ENCODE measurements at places on chromosomes 16 and 17.

DNA sequence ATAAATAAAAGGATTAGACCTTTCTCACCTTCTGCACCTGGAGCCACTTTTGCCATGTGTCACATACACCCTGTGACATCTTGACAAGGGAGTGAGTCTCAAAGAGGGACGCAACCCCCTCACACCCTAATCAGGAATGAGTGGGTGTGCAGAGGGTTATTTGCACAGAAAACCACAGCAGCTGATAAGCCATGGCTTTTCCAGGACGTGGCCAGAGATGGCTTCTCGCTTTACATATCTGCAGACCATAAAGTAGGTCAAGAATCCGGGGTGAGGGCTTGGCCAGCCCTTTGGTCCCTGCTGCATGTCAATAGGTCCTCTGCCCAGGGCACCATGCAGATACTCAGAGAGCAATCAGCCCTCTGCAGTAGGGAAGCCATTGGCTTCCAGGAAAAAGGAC lies 2.4 kb upstream of the CD300LF start:
- DNase-seq: no peak

- no peak for DNase-seq
These were observed 724 bp downstream of the UBE2I start for GRCh38 chr16:1309888-1310831.

GRCh38 chr17:71963351-71963750 lies 157.5 kb upstream of the SOX9 start:
- no peak for DNase-seq

- no peak for DNase-seq
These were observed 514 bp downstream of the THRA start for GRCh38 chr17:40063187-40063771.

- no peak for DNase-seq
These were observed 806 bp downstream of the IFT140 start for GRCh38 chr16:1610899-1611632.

DNA sequence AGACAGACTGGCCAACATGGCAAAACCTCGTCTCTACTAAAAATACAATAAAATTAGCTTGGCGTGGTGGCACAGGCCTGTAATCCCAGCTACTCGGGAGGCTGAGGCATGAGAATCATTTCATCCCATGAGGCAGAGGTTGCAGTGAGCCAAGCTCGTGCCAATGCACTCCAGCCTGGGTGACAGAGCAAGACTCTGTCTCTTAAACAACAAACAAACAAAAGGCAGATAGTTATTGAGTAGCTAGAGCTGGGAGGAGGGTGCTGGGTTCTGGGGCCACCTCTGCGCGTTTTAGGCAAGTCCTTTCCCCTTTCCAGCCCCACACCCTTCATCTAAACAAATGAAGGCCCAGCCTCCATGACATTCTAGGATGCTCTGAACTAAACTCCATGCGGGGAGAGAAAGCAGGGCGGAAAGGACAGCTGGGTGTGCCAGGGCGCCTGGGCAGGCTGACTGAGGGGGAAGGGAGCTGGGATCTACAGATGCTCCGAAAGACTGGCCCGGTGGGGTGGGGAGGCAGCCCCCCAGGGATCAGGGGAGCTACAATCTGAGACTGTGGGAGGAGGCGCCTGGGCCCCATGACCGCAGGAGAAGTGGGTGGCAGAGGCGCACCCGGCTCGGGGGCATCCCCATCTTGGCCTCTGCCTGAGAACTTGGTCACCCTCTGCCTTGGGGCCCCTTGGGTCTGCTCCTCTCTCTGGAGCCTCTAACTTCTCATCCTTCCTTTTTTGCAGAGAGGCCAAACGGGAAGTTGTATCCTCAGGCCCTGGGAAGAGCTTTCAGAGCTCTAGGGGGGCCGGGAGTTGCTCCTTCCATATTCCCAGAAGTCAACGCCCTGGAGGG lies 910 bp downstream of the ITGAL start:
- no peak for DNase-seq

DNA sequence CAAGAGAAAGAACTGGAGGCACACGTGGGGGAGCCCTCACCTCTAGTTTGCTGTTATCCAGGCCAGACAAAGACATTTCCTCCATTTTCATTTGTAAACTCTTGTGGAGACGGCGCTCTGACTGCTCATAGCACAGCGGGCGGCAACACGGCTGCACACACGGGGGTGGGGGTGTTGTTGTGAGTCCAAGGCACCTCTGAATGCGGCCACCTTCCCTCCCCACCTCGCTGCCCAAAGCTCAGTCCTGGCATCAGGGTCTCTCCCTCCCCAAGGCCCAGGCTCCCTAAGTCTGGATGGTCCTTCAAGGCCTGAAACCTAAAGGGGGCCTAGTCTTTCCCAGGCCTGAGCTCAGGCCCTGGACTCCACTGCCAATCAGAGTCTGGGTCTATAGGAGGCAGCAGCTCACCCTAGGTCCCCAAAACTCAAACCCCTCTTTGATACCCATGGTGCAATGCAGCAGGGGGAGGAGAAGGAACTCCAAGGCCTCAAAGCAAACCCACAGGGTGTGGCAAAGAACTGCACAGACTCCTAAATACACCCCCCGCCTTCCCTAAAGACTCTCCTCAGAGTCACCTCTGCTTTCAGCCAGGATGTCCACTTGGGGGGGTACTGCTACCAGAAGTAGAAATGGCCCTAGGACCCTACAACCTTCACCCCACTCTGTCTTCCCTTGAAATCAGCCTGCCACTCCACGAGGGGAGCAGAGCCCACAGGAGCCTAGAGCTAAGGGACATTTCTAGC lies 1.5 kb downstream of the ATXN7L3 start:
- no peak for DNase-seq

DNA sequence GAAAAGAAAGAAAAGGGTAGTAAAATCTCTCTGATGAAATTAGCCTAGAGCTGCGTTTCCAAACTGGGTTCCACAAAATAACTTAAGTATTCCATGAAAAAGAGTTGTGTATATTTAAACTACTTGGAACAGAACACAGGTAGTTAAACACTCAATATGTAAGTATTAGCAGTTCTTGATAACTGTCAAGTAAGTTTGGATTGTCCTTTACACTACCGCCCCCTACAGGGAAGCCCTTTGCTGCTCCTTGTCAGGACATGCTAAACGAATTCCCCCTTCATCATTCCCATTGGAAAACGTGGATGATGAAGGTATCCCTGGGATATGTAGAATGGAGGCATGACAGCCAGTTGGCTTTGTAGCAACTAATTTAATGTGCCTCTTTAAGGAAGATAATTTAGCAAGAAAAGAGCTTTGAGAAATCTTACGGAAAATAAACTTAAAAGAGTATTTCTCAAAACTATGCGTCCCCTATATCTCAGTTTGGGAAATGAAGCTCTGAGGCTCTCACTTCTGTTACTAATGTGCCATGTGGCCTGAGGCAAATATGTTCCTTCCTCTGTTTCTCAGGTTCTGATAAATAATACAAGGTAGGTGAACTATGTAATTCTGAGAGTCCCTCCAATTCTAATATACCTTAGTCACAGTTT lies 18.8 kb downstream of the NCBP3 start:
- DNase-seq: peak; percentile 47

GRCh38 chr16:47732523-47733111 lies 271.5 kb downstream of the PHKB start:
- DNase-seq: peak; percentile 89

- DNase-seq: no peak
These were observed 50.1 kb downstream of the TOM1L2 start for GRCh38 chr17:17922070-17922614.

GRCh38 chr17:4512156-4513112 lies 13.8 kb downstream of the SPNS2 start:
- no peak for DNase-seq

GRCh38 chr17:79915850-79916430 lies 76.7 kb upstream of the CBX4 start:
- no peak for DNase-seq

DNA sequence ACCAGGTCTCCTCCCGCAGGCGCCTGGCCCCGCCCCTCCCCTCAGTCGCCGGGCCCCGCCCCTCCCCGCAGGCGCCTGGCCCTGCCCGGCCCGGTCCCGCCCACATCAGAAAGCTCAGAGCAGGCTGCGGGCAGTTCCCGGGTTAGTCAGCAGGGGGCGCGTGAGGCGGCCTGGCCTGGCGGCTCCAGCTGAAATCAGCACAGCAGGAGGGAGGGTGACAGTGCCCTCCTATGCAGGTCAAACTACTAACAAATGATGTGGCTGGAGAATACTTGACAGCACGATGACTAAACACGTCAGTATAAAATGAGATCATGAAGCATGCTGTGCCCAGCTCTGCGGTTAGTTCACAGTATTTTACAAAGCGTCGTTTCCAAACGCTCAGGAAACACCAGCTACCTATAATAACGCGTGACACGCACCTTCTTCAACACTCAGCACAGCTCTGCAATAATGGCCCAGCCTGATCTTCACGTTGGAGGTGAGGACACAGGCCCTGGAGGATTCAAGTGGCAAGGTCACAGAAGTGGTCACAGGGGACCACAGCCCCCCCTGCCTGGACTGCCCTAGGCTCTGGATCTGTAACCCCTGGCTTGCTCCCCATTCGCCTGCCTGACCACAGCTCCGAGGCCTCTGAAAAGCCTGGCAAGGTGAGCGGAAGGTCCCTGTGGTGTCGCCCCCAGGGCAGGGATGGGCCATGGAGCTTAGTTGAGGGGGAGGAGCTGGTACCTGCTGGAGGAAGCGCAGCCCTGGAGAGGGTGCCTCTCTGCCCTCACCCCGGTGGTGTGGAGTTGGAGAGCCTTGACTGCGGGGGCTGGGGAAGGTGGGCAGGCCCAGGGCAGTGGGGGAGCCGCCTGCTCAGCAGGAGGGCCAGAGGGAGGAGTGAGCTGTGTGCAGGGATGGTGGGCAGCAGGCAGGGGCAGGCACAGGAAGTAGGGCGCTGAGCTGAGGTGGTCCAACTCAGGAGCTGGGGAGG lies 81.2 kb downstream of the KCNJ12 start:
- DNase-seq: peak; percentile 54

GRCh38 chr17:62380253-62380652 lies at the start of gene EFCAB3:
Gene EFCAB3, plus strand, starts transcription at chr17:62380553. Its CDS starts 2,427 bp downstream, at chr17:62382980.
- DNase-seq: no peak

- DNase-seq: no peak
These were observed 37.9 kb downstream of the DHRS7B start for GRCh38 chr17:21164620-21165019.

DNA sequence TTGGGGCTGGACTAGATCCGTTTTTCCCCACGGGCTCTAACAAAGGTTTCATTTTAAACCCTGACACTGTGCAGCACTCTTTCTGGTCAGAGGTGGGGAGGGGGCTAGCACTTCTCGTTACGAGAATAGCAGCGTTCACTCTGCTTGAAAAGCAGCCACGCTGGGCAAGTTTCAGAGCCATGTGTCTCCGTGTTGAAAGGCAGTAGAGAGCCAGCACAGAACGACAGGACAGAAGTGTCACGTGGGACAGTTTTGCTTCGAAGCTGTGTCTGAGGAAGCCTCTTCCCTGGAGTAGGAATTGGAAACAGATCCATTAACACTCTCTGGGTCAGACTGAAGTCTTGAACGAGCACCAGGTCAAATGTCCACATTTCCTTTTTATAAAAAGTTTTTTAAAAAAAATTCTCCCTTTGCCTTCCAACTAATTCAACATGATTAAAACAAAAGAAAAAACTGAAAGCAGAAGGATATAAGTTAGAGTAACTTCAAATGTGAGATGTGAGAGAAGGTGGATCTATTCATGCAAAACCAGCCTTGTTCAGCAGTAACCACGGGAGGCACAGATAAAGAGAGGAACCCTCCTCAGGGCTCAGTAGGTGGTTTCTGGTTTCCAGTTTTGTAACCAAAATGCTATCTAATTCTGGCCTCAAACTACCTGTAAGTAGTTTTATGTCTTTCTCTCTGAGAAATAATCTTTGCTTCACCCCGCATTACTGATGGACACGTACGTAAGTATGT lies 65.0 kb downstream of the SMG6 start:
- no peak for DNase-seq

DNA sequence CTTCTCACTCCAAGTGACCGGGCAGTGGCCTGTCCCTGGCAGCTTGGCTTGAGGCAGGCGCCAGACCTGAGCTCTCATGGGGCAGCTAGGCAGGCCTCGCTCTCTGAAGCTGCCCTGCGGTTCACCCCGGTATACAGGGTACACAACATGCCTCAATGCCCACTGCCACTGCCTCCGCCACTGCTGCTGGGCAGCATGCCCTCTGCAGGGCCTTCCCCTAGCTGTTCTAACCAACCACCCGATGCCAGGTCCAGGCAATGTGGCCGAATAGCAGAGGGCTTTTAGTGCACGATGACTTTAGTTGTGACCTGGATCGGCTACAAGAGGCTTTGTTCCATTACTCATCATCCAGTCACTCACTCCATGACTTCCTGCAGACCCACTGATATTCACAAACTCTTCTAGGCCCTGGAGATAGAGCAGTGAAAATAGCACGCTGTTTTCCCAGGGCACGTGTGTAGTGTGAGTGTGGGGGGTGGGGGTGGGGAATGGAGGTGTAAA lies 19.7 kb downstream of the CDC42EP4 start:
- DNase-seq: no peak

DNA sequence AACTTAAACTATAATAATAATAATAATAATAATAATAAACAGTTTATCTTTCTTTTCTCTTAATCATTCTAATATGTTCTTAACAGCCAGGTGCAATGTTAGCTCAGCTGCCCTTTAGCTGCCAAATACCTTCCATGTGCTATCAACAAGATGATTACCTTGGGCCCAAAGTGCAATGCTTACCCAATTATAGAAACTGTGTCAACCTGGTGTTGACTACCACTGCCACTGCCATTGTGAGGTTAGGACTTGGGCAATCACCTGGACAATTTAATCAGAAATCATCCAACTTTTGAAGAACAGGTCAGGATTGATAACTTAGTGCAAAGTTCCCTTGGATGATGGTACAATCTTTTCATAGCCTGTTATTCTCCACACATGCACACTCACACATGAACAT lies 371.8 kb upstream of the SALL1 start:
- DNase-seq: no peak

DNA sequence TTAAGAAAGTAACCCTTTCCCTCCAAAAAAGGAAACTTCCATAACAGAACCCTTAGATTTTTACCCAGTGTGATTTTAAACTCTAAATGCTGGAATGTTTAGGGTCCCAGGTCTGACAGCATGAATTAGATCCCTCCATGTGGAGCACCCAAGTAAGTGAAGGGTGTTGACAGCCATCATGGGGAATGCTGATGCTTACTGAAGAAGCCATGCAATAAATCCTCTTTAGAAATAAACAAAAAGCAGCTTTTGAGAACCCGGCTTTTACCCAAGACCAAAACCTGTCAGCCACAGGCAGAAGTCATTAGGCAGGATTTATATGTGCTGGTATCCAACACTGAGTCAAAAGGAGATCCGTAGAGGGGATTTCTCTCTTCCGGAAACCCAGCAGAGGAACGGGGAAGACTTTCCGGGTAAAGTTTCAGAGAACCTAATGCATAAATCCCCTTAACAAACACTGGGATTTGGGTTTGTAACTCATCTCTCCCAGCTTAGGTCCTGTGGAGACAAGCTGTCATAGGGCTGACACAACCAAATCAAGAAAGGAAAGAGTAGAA lies 287.5 kb downstream of the IRX3 start:
- no peak for DNase-seq

- DNase-seq: no peak
These were observed 6.6 kb downstream of the SOCS1 start for GRCh38 chr16:11249233-11250061.
